Suprapubic skin (tissue), 4 donors: ENCODE measurements at places on chromosomes 16 and 17. TPM values are rescaled to one million over a fixed set of nuclear protein-coding genes. Genes with fewer than 3 reads are reported as not detected.

RNF222 gene
- 17.5 TPM for total RNA-seq

EPX gene
- 0.25 TPM for total RNA-seq

C16orf74 gene
- total RNA-seq: 11.7 TPM

INCA1 gene
- 0.95 TPM for total RNA-seq

SERPINF2 gene
- total RNA-seq: 6.7 TPM

ZNF598 gene
- 80.4 TPM for total RNA-seq

TNP2 gene
- total RNA-seq: not detected

IKZF3 gene
- 0.60 TPM for total RNA-seq

KRTAP4-1 gene
- not detected for total RNA-seq

SLC2A4 gene
- 2.4 TPM for total RNA-seq

OTOP2 gene
- total RNA-seq: not detected

DHX8 gene
- 45.2 TPM for total RNA-seq

GCGR gene
- 0.52 TPM for total RNA-seq

NOS2 gene
- 0.97 TPM for total RNA-seq

ZNF232 gene
- 6.2 TPM for total RNA-seq

CDH16 gene
- total RNA-seq: 0.45 TPM
